ENCODE measurements at places on chromosomes 6 and 20. TPM values are rescaled to one million over a fixed set of nuclear protein-coding genes. Genes with fewer than 3 reads are reported as not detected.

Gene SCRT2
- not detected for polyA plus RNA-seq

Gene SRMS
- polyA plus RNA-seq = not detected

Gene AK9
- 1.1 TPM for polyA plus RNA-seq

Gene PTCHD4
- polyA plus RNA-seq = 0.07 TPM

Gene KHDC1L
- polyA plus RNA-seq = not detected

Gene OR12D3
- polyA plus RNA-seq = not detected

Gene LAMA4
- polyA plus RNA-seq = 2.4 TPM

Gene OPRM1
- not detected for polyA plus RNA-seq

Data from liver (tissue), 10 donors.